ENCODE measurements at places on chromosomes 6 and 20.
A peak's percentile ranks its signal among the peaks of the same experiment; 100 is the strongest.

GRCh38 chr6:3785745-3786098 is 34.2 kb upstream of the PXDC1 start:
- no peak for DNase-seq

- no peak for DNase-seq
Measured at GRCh38 chr6:135479601-135480000, 17.9 kb downstream of the AHI1 start.

DNA sequence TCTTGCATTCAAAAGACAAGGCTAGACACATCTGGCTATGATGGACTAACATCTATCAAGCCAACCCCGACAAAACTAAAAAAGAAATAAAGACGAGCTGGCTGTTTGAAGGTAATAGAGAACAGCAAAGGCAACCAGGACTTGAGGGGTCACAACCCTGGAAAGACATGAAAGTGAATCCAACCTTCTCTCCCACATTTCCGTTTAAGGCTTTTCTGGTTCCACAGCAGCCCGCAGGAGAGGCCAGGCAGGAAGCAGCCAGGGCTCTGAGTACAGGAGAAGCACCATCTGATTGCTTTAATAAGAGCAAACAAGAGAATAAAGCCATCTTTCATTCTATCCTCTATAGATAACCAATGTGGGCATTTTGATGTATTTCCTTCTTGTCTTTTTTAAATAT is 14.3 kb downstream of the CNKSR3 start:
- DNase-seq: no peak

DNA sequence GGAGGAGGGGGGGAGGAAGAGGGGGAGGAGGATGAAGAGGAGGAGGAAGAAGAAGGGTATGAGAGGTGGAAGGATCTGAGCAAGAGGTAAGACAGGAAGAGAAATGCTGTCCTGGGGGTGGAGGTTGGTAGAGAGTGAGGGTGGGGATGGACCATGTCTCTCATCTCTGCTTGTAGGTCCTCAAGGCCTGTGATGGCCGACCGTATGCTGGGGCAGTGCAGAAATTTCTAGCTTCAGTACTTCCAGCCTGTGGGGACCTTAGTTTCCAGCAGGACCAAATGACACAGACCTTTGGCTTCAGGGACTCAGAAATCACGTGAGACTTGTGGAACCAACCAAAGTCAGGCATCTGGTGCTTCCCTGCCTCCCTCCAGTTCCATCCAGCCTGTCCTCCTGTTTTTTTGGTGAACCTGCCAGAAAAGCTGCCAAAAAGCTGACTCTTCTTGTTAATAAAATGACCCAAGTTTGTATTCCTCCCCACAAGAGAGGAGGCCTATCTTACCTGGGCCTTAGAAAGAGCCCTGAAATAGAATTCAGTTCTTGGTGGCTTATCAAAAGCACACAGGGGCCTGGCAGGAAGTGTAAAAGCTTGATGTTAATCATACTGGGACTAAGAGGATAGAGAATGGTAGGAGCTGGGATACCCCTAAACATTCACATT is 2.5 kb upstream of the C4A start:
- DNase-seq: no peak

DNA sequence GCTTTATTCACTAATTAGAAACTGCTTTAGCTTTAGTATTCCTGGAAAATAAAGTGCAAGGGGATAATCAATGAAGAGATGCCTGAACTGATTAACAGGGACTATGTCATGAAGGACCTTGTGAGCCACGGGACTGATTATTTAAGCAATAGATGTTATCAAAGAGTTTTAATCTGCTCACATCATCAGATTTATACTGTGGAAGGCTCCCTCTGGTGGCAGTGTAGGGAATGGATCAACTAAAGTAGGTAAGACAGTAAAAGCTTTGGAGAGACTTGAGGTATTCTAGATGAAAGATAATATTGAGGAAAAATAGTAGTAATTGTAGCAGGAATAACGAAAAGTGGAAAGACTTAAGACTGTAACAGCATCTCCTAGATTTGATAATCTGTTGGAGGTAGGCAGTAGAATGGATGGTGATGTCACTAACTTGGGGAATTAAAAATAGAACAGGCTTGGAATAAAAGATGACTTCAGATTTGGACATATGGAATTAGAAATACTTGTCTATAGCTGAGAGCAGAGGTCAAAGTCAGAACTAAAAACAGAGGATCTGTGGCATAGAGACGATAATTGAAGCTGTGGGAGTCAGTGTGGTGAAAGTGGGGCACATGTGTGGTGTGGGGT is 80.3 kb upstream of the HTR1E start:
- DNase-seq: peak; percentile 23

- DNase-seq: no peak
Measured at GRCh38 chr6:101290346-101290745, 103.2 kb upstream of the GRIK2 start.

DNA sequence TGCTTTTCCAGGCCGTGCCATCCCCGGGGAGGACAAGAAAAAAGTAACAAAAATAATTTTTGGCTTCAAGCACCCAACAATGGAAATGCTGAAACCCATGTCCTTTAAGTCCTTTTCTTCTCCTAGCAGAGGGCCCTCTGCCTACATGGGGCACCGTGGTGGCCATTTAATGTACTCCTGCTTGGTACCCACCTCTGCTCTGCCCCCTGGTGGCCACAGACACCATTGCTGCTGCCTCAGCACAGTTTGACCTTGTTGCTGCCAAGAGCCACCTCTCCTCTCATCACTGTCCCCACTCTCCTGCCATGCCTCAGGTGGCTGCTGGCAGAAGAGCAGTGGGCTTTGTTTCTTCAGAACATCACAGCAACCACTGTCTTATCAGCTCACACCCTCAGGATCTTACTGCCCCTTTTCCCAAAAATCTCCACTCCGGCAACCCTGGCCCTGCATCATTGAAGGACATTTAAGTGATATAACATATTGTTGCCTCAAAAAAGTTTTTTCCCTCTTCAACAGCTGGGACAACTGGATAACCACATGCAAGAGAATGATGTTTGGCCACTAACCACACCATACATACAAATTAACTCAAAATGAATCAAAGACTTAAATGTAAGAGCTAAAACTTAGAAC is 12.9 kb upstream of the ARMC2 start:
- DNase-seq: peak; percentile 73

DNA sequence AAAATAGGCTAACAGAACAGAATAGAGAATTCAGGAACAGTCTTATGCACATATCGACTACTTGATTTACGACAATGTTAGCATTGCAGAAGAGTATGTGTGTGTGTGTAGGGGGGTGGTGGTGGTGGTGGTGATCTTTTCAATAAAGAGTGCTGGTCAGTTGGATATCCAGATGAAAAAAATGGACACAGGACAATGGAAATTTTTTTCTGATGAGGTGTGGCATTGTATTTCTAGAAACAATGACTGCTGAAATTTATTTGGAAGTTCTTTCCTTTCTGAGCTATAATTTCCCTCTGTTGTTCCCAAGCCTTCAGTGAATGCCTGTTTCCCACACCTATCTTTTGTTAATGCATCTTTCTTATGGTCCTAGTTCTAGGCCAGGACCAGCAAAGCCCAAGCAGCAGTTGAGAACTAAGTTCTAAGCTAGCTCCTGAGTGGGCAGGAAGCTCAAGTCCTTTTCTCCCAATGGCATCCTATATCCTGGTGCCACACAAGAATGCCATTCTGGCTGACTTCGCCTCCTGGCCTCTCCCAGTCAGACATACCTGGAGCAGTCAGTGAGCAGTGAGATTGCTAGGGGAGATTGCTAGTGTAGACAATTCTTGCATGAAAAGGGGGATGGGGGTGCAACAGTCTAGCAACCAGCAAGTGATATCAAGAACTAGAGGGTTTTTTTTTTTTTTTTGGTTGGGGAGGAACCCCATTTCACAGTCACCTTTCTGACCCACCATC is 1.2 kb upstream of the TOX2 start:
- DNase-seq: no peak

GRCh38 chr20:16580147-16580546 is 6.9 kb upstream of the KIF16B start:
- DNase-seq: peak; percentile 11

DNA sequence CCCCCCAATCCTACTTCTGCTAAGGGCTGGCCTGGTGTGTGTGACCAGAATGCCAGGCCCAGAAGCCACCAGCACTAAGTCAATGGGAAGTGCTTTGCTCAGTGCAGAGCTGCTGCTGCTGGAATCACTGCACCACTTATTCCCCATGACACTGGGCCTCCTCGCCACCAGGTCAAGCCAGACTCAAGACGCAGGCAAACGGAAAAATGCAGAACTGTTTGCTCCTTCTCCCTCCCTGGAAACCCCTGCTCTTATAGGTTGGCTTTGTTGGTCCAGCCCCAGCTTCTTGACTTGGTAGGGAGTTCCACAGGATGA is 121.9 kb downstream of the PHACTR3 start:
- no peak for DNase-seq

- DNase-seq: no peak
Measured at GRCh38 chr6:30747902-30748769, 3.8 kb upstream of the IER3 start.

DNA sequence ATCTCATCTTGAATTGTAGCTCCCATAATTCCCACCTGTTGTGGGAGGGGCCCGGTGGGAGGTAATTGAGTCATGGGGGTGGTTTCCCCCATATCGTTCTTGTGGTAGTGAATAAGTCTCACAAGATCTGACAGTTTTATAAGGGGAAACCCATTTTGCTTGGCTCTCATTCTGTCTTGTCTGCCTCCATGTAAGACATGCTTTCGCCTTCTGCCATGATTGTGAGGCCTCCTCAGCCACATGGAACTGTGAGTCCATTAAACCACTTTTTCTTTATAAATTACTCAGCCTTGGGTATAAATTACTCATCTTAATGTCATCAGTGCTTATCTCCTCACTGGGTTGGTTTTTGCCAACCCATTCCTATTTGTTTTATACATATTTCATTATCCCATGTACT is 142.0 kb upstream of the GMDS start:
- no peak for DNase-seq

DNA sequence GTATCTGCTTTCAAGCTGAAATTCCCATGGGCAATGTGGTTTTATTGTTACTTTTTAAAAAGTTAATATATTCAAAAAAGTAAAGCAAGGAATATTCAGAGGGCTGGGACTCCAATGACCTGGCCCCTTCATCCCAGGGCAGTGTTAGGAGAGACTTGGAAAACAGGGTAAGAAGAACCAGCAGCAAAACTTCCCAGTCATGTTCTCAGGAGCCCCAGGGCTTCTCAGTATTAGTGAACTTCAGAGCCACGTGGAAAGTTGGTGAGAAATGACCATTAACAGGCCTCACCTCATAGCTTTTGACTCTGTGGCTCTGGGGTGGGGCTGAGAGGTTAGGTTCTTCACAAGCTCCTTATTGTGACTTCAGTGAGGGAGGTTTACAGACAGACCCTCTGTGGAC is 230.4 kb upstream of the KCNG1 start:
- DNase-seq: no peak

DNA sequence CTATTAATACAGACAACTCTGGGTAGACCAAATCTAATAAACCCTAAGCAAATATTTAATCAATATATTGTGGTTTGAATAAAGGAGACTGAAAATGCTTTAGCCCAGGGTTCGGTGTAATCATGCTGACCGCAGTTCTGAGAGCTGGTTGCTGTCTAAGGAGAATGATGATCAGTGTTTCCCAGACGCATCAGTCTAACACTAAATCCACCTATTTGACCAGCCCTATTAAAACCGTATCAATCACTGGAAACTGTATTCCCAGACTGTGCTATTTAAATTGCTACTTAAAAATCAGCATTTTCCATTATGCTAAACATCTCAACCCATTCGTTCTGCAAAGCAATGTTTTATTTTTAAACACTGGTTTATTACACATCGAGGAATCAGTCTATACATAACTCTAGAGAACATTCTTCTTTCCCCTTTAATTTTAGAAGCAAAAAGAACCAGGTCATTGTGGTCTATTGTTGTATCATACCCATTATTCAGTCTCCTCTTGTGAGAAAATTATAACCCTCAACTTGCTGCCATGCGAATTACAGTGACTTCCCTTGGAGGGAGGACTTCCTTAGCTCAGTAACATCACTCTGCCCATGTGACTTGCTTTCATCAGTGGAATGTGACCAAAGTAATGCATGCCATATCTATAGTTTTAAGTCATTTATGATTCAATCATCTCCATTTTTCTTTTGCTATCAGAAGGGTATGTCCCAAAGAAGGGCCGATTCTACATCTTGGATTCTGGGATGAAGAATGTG is 515.2 kb upstream of the JAG1 start:
- no peak for DNase-seq

DNA sequence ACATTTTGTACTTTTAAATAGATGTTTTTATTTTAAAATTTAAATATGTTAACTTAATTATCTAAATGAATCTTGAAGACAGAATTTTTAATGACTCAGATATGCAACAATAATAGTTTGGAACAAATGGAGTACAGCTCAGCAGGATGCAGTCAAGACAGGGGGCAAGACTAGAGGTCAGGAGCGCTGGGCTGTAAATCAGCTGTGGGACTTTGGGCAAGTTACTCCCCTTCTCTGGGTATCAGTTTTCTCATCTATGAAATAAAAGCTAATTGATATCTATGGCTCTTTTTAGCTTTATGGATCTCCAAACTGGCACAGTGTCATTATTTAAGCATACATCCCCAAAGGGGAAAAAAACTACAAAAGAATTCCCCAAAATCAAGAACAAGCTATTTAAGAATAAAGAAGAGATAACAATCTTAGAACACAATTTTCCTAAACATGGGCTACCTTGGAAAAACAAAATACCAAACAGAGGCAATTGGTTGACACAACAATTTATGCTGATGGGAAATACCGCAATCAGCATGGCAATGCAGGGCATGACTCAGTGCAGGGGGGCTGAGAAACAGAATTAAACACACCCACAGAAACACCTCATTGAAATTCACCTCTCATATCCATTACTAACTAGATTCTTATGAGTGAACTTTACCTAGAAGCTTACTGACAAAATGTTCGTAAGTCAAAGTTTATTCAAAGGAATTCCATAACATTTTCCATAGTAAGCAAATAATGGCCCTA is 188.2 kb downstream of the SIM1 start:
- DNase-seq: no peak

DNA sequence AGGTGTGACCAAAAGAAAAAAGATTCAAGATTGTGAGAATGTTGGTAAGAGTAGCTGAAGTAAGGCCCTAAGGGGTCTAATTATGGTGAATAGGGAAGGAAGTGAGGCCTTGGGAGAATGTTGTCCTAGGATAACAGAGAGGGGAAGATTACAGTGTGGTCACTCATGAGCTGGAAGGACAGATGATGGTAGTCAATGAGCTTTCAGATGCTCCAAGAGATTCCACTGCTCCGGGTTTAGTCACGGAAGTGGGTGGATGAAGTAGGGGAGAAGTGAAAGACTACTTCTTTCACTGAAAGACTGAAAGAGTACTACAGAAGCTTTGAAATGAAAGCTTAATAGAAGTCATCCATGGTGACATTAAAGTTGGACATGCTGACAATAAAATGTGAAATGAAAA is 108.5 kb downstream of the MMS22L start:
- DNase-seq: no peak

- DNase-seq: no peak
Measured at GRCh38 chr6:53360093-53360912, 11.6 kb upstream of the ELOVL5 start.

GRCh38 chr20:23637282-23638221 is at the start of gene CST3:
CST3 (minus strand) TSS chr20:23637955; CDS start chr20:23637862, 93 bp downstream.
- peak; percentile 66 for DNase-seq

GRCh38 chr20:17504066-17504897 is 26.9 kb downstream of the BFSP1 start:
- no peak for DNase-seq
